ENCODE measurements at places on chromosomes 5 and 9.

GRCh38 chr5:67978171-67978570 lies 237.4 kb upstream of the PIK3R1 start:
- no peak for DNase-seq

GRCh38 chr9:12880406-12881015 lies 105.7 kb downstream of the LURAP1L start:
- no peak for DNase-seq

GRCh38 chr5:102153003-102153759 lies 142.9 kb downstream of the SLCO4C1 start:
- DNase-seq = no peak

GRCh38 chr5:180769821-180770220 lies 30.0 kb upstream of the OR2Y1 start:
- no peak for DNase-seq

- DNase-seq = peak; percentile 28
Measured at GRCh38 chr5:65010841-65011240, 242.1 kb downstream of the CWC27 start.

DNA sequence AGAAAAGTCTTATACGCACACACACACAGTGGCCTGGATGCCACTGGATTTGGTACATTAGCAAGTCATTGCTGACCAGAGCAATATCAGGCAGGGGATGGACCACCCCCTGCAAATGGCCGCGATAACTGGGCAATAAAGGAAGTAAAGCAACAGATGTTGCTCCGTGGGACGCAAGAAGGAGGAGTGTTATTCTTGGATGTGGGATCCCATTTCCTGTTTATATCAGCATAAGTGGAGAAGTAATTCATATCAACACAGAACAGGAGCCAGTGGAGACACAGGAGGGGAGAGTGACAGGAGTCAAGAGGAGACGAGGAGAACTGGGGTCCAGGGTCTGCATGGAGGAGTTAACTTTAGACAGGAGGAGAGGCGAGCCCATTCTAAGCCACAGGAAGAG lies 18.4 kb downstream of the RUFY1 start:
- no peak for DNase-seq

DNA sequence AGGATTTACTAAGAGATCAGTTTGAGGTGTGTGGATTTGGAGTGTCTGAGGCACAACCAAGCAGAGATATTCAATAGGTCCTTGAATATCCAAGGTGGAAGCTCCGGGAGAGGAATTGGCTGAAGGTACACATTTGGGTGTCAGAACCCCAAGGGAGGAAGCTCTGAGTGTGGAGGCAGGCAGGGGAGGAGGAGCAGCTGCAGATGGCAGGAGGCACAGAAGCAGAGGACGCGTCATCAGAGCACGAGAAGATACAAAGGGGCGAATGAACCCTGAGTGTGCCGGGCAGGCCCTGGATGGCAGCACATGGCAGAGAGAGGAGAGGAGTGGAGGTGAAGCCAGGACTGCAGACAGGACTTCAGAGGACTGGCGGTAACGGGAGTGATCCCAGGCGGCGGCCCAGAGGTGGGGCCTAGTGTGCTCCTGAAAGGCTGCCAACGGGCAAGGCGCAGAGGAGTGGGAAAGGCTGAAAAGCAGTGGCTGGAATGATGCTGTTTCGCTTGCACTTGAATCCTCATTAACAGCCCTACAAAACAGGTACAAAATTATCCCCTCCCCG lies 179.8 kb downstream of the FANCC start:
- DNase-seq = no peak

DNA sequence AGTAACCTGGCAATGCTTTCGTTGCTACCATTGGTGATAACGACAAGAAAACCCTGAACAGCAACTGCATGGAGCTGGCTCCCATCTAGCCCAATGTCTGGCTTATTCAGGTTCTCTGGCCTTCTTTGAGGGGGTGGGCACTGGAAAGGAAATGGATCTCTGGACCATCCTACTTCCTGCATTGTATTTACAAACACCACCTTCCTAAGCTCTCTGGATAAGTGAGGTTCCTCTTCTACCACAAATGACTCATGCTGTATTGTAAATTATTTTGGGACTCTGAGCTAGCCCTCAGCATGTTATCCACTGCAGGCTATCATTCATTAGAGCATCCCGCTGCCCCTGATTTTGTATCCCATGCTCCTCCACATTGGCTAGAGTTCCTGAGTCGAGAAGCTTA lies 136.9 kb upstream of the KLF9 start:
- DNase-seq = no peak

- no peak for DNase-seq
Measured at GRCh38 chr5:80963521-80963895, 3.3 kb downstream of the RASGRF2 start.

Measured in LNCaP clone FGC (cell line).